ENCODE measurements at places on chromosomes 5 and 9.

DNA sequence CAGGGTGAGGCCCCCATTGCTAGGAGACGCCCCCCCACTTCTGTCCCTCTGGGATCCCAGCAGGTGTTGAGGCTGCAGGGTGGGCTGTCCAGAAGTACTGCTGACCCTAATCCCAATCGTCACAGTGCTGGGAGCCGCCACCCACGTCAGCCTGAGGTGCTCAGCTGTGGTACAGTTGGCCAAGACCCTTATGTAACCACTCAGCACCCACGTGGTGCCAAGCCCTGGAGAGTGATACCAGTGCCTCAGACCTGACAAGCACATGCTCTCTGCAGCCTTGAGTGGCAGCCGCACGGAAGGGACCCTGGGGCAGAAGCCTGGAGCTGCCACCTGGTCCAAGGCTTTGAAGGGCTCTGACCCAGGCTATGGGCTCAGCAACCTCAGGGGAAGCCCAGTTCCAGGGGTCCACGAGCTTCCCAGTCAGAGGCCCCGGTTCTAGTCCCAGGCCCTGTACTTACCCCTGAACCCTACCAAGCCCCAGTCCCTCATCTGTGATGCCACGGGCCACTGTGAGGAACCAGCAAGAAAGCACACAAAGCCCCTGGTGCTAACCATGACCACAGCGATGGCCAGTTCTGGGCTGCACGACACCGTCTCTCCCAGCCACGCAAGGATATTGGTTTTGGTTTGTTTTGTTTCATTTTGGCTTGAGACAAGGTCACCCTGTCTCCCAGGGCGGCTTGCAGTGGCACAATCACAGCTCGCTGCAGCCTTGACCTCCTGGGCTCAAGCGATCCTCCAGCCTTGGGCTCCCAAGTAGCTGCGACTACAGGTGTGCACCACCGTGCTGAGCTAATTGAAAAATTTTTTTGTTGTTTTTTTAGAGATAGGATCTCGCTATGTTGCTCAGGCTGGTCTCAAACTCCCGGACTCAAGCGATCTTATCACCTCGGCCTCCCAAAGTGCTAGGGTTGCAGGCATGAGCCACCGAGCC, 50.7 kb downstream of the DBH start:
- no peak for DNase-seq

DNA sequence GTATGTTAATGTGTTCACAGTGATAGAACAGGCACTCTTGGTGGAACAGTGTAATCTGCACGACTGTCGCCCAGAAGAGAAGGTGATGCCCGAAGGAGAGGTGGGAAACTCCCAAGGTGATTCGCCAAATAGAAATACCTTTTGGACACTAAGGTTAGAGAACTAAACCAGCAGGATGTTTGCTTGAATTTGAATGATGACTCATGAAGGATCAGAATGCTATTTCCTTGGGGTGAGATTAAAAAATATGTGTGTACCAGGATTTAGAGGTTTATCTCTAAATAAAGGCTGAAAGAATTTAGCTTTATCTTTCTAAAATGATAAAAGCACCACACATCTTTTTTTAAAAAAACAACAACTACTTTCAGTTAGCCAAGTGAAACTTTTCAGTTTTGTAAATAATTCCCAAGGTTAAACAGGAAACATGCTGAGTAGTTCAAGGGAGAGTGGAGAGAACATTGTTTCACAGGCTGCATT, 297.4 kb upstream of the TAS2R1 start:
- no peak for DNase-seq

DNA sequence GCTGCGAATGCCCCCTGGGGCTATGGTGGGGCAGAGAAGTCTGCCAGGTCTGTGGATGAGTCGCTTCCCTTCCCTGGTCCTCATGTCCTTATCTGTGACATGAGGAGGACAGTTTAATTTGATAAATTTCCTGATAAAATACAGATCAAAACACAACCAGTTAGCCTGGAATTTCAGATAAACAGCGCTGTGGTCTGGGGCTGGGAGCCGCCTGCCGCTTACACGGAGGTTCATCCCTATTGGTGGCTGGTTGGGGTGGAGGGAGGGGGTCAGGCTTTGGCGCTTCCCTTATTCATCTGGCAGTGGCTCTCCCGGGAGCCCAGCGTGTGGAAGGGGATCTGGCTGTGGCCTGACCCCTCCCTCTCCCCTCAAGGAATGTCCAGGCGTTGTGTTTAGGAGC, 17.9 kb downstream of the CRB2 start:
- DNase-seq: peak; percentile 64

DNA sequence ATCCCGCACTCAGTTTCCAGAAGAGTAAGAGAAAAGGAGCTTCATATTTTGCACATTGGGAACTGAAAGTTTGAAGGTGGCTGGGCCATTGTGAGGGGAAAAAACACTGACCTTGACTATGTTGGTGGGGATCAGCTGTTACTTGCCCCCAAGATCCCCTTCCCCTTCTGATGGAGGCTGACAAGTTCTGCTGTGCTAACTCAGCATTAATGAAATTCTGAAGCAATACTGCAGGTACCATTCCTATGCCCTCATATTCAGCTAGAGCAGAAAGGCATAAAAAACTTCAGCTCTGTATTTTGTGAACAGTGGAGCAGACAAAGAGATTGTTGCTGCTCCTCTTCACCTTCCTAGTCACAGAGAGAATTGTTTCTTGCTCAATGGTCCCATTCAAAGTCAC, 1013.8 kb upstream of the C9orf72 start:
- no peak for DNase-seq

DNA sequence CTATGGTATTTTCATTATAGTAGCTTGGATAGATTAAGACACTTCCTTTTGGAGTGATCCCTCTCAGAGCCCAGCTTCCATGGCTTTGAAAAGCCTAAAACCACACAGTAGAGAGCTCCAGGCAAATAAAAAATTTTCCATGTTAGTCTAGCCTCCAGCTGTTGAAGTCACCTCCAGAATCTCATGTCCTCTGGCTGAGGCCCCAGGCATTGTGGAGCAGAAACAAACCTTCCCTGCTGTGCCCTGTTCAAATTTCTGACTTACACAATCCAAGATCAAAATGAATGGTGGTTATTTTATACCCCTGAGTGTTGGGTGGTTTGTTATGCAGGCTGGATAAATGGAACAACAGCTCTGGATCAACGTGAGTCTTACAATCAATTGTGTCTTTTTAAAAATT, 203.9 kb downstream of the ICE1 start:
- no peak for DNase-seq

DNA sequence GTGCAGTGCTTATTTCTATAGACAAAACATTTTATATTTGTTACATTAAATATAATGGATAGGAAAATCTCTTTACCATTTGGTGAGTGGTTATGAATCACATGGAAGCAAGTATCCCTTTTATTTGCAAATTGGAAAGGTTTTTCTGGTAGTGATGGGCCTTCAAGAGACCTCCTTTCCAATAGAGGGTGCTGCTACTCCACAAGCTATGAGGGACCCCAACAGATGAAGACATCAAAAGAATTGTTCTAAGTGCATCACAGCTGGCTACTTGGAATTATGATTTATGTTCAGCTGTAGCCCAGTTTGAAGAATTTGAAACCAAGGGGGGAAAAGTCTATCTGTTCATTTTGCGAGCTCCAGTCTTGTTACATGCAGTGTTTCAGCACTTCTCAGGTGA, 493.7 kb upstream of the SGCD start:
- DNase-seq: no peak

DNA sequence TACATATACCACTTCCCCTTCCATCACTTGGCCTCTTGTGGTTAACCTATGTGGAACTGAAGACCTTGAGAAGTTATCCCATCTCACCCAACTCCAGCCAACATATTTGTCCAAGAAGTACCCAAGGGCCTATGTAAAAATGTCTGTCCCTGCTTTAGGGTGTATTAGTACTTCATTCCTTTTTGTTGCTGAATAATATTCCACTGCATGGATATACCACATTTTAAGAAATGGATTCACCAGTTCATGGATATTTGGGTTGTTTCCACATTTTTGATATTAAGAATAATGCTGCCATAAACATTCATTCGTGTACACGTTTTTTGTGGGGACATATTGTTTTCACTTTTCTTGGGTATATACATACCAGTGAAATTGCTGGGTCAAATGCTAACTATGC, 28.6 kb downstream of the IDNK start:
- no peak for DNase-seq

GRCh38 chr5:158832731-158833130, 267.0 kb downstream of the EBF1 start:
- no peak for DNase-seq

DNA sequence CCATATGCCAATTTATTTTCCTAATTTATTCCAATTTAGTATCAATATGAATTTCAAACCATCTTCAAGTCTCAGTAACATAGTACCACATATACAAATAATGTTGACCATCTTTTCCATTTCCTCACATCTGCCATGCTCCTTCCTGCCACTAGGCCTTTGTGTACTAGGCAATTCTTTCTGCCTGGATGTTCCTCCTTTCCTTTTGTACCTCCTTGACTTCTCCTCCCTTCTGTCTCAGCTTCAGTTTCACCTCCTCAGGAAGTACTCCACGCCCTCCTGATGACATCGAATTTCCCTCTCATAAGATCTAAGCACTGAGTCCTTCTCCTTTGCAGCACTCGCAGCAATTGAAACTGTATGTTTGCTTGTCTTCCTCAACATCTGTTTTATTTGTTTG, 53.9 kb downstream of the MEF2C start:
- peak; percentile 17 for DNase-seq

DNA sequence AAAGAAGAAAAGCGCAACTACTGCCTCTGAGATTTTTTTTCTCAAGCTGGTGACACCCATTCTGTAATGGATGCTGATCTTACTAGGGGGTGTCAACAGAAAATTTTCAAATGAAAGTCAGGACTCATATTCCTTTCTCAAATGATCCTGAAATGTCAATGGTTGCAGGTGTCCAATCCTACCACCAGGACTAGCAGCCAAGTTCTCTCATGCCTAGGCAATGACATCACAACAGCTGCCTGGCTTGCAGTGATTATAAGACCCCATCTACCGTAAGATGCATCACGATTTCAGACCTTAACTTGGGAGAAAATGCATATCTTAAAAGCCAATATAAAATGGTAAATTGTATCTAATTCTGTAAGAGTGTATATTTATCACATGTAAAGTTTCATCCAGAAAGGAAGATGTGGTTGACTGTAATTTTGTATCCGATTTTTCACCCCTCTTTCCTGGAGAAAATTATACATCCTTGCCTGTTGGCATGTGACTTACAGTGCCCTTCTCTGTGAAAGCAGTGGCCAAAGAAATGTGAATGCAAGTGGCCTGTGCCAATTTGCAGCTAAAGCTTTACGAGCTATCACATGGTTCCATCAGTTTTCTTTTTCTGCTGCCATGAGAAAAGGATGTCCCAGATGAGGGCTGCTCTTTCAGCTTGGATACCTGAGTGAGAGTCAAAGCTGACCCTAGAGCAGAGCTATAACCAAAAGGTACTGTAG, 104.4 kb downstream of the DENND1A start:
- peak; percentile 28 for DNase-seq

- no peak for DNase-seq
Measured at GRCh38 chr5:26009742-26010141, 1028.6 kb downstream of the CDH9 start.

- no peak for DNase-seq
Measured at GRCh38 chr5:6197427-6197826, 180.9 kb downstream of the MED10 start.

- DNase-seq: no peak
Measured at GRCh38 chr5:94508461-94509148, 109.8 kb downstream of the KIAA0825 start.

DNA sequence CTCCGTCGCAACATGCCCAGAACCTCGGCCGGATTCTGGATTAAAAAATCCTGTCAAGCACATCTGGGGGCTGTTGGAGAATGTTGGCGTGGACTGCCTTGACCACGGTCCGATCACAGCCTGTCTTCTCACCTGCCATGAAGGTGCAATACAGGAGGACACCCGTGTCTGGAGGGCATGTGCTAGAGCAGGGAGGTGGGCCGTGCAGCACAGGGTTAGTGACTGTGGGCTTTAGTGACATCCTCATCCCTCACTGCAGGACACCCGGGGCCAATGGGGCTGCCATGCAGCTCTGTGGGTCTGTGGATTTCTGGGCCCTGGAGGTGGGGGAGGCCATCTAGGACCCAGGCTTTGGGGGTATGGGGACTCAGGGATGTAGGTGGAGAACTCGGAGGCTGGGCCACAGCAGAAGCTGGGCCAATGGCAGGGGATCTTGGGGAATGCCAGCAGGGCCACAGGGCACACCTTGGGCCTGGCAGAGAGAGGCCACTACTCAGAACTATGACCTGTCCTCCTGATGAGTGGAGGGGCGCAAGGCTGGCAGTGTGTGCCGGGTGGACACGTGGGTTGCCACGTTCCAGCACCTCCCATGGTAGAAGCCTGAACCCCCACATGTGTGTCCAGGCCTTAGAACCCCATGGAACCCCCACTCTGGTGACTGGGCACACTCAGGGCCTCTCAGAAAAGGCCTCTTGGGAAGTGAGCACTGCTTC, 23.3 kb downstream of the ZDHHC11B start:
- no peak for DNase-seq

- DNase-seq: no peak
Measured at GRCh38 chr9:107603281-107603680, 113.7 kb upstream of the KLF4 start.

- DNase-seq: no peak
Measured at GRCh38 chr9:8781458-8781857, 981.9 kb upstream of the DMAC1 start.

- DNase-seq: no peak
Measured at GRCh38 chr5:147382776-147383175, 127.1 kb downstream of the DPYSL3 start.

GRCh38 chr9:90393365-90394152, 249.1 kb downstream of the DIRAS2 start:
- DNase-seq: no peak

- no peak for DNase-seq
Measured at GRCh38 chr9:79542735-79543620, 28.8 kb upstream of the TLE4 start.

DNA sequence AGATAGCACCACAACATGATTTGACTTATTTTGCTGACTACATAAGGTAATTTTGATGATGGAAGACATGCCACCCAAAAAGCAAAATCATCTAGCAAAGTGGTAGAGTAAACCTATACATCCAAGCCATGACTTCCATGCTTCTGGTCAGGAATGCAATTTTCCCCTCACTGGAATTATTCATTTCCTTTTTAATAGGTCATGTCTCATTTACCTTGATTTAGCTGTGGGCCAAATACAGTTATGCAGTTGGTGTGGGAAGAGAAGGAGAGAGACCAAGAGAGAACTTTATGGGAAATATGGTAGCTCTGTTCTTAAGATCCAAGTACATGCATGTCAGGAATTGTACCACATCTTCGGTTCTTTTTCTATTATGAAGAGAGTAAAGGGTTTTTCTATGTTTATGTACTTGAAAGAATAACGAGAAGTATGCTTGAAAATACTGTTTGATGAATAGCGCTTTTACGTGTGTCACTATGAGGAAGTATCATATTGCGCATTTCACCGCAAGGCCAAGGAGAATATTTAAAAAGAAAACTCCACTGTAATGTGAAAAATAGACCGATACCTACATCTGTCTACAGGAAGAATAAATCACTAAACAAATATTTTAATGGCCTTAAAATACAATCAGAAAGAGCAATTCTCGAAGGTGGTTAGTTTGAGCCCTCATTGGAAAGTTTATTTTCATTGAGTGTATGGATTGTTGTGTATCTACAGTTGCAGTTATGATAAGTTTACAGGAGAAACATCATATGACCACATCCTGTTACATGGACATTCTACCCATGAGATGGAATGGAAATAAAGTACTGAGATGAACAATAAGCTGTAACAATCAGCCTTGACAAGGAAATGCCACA, 134.0 kb downstream of the FOXD1 start:
- DNase-seq: no peak

All from K562 (cell line).